Aorta (tissue), 5 donors: ENCODE measurements at places on chromosomes 5 and 9.

GRCh38 chr5:78760770-78761169 is 112.2 kb upstream of the LHFPL2 start:
- DNase-seq, result no peak

GRCh38 chr5:115393239-115393638 is 96.8 kb upstream of the CCDC112 start:
- no peak for DNase-seq

DNA sequence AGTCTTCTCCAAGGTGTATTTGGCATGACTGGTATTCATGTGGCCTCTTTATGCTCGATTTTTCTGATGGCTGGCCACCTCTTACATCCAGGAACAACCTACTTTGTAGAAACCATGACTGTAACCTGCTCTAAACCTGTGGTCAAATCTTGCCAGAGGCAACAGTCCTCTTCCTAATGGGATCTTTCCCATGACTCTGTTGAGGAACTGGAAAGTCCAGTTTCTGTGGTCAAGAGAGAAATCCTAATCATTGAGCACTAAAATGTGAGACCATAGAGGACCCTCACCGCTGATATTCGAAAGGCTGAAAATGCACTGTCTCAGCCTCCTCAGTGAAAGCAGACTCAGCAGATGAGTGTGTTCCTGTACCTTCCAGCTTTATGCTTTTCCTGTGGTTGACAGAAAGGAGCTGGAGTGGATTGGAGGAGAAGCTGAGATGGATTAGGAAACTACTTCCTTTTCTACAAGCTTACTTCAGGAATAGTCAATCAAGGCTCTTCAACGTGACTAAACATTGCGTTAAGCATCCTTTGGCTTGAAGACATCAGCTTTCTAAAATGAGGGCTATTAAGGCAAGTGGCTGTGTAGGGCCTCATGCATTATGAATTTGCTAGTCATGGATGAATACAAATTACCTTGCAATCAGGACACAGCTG is 69.7 kb upstream of the DAPK1 start:
- DNase-seq, result no peak

- DNase-seq, result peak; percentile 96
These were observed 13.0 kb downstream of the CXXC5 start for GRCh38 chr5:139660923-139661814.

GRCh38 chr9:117473293-117473692 is 58.4 kb upstream of the ASTN2 start:
- no peak for DNase-seq

GRCh38 chr5:177365845-177366527 is 8.3 kb downstream of the RGS14 start:
- no peak for DNase-seq

- DNase-seq, result no peak
These were observed 126.8 kb downstream of the TMEM174 start for GRCh38 chr5:73299665-73300336.

- DNase-seq, result peak; percentile 73
These were observed 7.0 kb downstream of the DOLK start for GRCh38 chr9:128940271-128940921.

DNA sequence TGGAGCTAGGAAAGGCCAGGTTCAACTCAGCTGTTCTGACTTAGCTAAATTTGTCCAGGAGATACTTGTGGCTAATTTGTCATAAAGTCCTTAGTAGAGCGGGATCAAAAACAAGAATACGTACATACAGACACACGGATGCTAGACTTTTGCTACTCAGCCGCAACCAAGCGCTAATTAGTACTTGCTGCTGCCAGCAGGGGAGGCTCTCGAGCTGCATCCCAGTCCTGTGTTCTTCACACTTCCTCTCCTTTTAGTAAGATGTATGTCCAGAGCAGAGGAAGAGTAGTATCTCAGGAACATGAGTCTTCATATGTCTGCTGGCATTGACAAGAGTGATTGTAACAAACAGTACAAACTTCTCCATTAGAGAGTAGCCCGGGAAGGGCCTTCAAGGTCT is 58.3 kb downstream of the CYFIP2 start:
- DNase-seq, result no peak

DNA sequence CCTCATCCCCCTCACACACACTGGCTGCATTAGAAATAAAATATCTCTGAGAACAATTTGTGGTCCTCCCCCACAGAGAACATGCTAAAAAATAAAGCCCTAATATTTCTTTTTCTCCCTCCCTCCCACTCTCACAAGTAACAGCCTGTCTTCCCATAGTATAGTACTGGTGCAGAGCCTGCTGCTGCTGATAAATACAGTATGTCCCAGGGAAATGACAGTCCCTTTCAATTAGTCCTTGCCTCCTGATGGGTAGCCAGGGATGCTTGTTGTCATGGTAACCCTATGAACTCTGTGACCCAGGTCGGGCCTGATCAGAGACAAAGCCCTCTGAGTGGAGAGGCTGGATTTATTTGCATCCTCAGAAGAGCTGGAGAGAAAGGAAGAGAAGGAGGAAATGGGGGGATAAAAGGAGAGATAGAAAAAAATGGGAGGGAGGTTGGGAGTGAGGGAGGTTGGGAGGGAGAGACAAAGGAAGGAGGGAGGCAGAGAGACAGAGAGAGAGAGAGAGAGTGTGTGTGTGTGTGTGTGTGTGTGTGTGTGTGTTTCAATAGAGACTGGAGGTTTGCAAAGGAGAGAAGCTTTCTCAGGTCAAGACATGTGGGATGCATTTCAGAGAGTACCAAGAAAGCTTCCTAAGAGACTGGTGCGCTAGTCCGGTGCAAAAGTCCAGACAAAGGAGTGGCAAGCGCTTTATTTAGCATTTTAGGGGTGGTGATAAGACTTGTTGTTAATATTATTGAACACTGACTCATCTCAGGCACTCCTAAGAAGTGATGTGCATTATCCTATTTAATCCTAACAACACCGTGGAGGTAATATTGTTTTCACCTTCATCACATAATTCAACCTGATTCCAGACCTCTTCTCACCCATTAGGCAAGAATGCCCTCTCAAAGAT is 260.8 kb downstream of the FAM114A2 start:
- DNase-seq, result no peak

DNA sequence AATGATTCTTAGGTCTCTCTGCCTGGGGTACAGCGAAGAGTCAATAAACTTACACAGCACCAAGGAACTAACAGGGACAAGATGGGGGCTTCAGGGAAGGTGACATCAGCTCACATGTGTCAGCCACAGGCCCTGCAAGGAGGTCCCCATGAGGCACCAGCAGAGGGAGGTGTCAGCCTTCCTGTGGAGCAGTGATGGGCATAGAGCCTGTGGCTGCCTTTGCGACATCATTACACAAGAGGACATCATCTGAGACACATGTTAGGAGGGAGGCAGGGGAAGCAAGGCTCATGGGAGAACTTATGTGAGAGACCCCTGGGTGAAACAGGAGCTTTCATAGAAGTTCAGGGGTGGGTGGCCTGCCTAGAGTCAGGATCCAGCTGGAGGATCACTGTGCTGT is 389.6 kb downstream of the SEMA5A start:
- DNase-seq, result no peak

DNA sequence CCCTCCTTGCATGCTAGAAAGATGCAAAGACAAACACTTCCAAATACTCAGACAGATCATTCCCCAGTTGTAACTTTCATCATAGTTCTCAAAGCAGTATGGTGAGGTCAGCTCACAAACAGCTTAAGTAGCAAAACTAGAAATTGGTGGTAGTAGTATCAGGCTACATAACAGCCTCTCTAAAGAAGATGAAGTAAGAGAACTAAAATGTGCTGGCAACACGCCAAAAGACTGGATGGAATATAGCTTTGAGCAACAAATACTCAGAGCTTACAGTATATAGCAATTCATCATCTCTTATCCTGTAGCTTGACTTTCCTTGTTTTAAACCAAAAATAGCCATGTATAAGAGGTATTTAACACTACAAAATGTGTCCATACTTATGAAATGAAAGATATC is 7.5 kb downstream of the PFDN1 start:
- DNase-seq, result no peak

GRCh38 chr5:141915881-141916336 is 7.8 kb upstream of the DELE1 start:
- DNase-seq, result no peak

DNA sequence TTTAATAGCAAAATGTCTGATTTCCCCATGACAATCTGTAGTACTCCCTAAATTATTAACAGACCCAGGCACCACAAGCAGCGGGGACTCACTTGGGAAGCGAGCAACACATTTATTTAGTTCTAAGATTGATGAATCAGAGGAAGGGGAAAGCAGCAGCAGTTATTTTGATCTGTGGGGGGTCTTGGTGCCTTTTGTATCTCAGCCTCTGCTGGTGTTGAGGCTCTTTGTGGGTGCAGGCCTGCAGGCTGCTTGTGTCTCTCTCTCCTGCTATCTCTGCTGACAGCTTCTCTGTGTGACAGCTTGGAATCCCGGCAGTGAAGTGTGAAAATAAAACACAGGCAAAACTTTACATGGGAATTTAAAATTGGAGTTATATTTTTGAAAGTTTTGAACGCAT is 878.2 kb upstream of the DMAC1 start:
- DNase-seq, result no peak

- no peak for DNase-seq
These were observed 289.2 kb upstream of the PCSK5 start for GRCh38 chr9:75601280-75601679.
